ENCODE measurements at places on chromosomes 5 and 9.

DNA sequence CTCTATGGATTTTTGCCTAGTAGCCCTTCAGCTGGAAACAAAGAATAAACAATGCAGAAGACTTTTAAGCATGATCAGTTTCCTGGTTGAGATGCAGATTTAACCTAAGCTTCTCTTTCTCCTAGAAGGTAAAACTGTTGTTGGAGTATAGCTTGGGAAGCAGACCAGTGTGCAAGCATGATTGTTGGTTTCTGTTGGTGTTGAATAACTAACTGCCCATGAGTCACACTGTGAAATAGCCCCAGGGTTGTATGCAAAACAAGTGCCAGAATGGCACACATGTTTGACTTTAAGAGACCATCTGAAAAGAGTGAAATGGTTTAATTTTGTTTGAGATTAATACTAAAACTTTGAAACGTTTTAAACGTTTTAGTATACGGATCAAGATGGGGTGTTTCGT lies 227.1 kb downstream of the ARHGEF28 start:
- peak; percentile 65 for DNase-seq

- no peak for DNase-seq
Observed at GRCh38 chr9:97983589-97984187, 547 bp downstream of the ANP32B start.

GRCh38 chr5:96023518-96023917 lies 61.9 kb upstream of the ELL2 start:
- peak; percentile 51 for DNase-seq

- DNase-seq, result no peak
Observed at GRCh38 chr9:34252016-34252415, 73.2 kb downstream of the UBAP1 start.

- no peak for DNase-seq
Observed at GRCh38 chr5:140292212-140293036, 10.5 kb downstream of the PFDN1 start.

GRCh38 chr5:55498457-55498856 lies 36.3 kb downstream of the PLPP1 start:
- DNase-seq, result no peak

- no peak for DNase-seq
Observed at GRCh38 chr5:177605078-177605477, 5.1 kb downstream of the B4GALT7 start.

GRCh38 chr5:72649449-72649848 lies 142.2 kb upstream of the ZNF366 start:
- DNase-seq, result no peak

DNA sequence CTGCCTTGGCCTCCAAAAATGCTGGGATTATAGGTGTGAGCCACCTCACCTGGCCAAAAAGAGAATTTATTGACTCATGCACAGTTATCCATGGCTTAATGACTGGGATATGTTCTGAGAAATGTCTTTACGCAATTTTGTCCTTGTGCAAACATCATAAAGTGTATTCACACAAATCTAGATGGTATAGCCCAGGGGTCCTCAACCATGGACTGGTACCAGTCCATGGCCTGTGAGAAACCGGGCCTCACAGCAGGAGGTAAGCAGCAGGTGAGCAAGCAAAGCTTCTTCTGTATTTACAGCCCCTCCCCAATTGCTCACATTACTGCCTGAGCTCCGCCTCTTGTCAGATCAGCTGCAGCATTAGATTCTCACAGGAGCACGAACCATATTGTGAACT lies 12.4 kb upstream of the SIL1 start:
- no peak for DNase-seq

DNA sequence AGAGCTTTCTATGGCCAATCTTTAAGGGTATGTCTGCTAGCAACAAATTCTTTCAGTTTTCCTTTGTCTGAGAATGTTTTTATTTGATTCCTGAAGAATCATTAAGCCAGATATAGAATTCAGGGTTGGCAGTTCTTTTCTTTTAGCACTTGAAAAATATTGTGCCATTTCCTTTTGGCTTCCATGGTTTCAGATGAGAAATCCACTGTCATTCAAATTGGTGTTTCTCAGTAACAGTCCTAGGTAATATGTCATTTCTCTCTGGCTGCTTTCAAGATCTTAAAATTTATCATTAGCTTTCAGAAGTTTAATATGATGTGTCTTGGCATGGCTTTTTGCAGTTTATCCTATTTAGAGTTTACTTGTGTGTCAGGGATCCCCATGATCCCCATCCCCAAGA lies 67.7 kb downstream of the TEX10 start:
- no peak for DNase-seq

DNA sequence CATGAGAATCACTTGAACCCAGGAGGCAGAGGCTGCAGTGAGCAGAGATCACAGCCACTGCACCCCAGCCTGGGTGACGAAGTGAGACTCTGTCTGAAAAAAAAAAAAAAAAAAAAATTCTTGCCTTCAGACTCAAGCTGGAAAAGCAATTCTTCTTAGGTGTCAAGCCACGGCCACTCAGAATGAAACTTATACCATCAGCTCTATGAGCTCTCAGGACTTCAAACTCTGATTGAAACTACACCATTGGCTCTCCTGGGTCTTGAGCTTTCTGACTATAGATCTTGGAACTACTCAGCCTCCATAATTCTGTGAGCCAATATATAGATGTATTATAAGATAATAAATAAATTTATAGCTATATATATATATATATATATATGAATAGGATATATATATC lies 12.9 kb upstream of the FGF10 start:
- no peak for DNase-seq

DNA sequence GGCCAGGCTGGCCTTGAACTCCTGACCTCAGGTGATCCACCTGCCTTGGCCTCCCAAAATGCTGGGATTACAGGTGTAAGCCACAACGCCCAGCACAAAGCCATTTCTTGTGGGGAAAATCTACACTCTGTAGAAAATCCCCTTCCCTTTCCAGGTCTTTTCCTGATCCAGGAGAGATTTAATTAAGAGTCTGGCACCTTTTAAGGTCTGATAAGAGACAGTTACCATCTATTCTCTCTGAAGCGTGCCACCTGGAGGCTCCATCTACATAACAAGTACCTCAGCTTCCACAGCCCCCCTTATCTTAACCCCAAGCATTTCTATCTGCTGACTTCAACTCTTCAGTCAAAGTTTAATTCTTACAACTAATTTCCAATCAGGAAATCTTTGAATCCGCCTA lies 71.4 kb upstream of the CDK20 start:
- no peak for DNase-seq

DNA sequence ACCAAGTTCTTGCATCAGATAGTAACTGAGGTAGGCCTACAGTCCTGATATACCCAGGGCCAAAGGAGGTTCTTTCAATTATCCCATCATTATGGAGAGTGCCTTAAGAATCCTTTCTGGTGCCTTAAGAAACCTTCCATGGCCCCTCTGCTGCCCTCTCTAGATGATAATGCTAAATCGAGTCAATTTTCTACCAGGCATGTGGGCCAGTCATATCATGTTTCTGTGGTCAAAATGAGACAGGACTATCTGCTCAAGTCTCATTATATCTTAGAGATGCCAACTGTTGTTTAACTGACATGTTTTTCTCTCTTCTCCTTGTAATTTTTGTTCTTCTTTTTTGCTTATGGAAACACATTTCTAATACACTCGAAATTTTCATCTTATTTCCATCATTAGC lies 127.6 kb downstream of the EDIL3 start:
- no peak for DNase-seq

GRCh38 chr5:12876541-12877298 lies 972.5 kb upstream of the CTNND2 start:
- DNase-seq, result no peak

DNA sequence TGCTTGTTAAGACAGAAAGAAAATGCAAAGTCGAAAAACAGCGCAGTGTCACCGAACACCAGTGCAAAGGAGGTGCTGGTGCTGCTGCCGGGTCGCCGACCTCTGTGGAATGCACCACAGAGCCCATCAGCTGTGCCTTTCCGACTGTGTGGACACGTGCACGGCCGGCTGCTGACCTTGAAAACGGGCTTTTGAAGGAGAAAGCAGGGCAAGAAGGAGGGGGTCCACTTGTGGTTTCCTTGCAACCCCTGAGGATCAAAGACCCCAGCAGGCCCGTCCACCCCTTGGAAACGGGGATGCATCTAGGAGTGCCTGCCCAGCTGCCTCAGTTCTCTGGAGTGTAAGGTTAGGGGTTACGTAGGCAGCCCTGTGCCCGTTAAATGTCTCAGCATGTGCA lies 6.2 kb upstream of the OLFM1 start:
- no peak for DNase-seq

GRCh38 chr9:120688758-120689157 lies 25.5 kb downstream of the MEGF9 start:
- no peak for DNase-seq

GRCh38 chr9:109914280-109915027 lies 134.5 kb downstream of the PALM2AKAP2 start:
- peak; percentile 85 for DNase-seq

DNA sequence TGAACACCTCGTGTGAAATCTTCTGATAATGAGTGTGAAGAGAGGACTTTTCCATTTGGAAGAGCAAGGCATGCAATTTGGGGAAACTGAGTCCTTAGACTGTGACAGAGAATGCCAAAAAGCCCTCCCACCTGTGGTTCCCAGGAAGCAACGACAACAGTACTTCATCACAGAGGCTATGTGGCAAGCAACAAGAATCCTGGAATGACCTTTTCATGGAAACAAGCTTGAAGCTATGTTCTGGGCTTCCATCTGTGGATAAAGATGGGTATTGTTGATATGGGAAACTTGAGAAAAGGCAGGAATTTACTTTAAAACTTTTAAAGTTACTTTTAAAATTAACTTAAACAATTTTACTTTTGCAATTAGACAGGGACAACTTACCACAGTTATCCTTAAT lies 131.2 kb upstream of the ANKH start:
- no peak for DNase-seq

DNA sequence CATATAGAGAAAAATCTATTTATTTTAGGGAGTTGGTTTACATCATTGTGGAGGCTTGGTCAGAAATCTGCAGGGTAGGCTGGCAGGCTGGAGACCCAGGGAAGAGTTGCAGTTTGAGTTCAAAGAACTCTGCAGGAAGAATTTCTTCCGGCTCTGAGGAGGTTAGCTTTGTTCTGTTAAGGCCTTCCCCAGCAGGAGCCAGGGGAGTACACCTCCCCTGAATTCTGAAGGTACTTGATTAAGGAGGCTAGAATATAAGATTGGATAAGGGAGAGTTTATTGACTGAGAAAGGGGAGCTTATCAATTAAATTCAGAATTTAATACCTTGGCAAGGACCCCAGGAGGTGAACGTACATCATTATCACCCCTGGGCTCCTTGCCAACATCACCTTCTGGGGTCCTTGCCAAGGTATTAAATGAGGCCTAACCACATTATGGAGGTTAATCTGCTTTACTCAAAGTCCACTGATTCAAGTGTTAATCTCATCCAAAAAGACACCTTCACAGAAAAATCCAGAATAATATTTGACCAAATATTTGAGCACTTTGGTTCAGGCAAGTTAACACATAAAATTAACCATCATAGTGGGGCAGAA lies 351.7 kb downstream of the CWC27 start:
- DNase-seq, result no peak

DNA sequence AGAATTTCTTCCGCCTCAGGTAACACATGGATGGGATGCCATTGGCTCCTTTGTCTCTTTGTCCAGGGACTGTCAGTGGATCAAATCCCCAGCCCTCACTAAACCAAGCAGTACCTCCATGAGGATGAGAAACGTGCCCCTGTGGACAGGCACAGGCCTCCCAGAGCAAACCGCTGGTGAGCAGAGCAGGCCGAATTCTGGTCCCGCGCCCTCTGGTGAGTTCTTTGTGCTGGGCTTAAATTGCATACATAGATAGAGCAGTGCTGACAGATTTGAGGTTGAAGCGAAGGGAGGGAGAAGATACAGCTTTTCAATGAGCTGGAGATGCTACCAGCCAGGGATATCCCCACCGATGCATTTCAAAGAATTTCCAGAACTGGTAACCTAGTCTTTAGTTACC lies 143.8 kb downstream of the HSD17B3 start:
- DNase-seq, result no peak

DNA sequence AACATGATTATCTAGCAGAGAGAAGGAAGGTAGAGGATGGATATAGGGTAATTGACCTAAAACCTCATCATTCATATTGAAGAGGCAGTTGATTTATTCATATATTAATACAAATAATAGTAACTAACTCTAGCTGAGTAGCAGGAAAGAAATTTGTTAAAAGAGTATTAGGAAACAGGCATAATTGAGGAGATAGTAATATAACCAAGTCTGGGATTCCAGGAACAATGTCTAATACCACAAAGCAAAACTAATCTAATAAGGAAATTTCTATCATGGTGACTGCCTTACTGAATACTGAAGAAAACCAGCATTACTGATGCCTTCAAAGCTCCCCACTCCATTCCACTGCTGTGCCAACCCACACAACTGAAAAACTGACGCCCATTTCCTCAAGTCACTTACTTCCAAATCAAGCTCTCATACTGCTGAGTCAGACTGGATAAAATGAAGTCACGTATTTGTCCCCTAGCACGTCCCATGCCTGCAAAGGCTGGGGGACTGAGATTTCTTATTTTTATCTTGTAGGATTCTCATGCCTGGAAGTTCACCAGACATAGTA lies 153.9 kb downstream of the SMC2 start:
- DNase-seq, result no peak

DNA sequence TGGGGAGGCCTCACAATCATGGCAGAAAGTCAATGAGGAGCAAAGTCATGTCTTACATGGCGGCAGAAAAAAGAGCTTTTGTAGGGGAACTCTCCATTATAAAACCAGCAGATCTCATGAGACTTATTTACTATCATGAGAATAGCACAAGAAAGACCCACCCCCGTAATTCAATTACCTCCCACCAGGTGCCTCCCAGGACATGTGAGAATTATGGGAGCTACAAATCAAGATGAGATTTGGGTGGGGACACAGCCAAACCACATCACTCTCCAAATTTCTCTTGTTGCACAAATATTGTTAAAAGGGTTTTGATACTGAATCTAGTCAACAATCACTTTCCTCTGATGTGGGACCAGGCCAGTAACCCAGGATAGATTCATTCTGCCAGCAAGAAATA lies 1176.1 kb downstream of the CDH9 start:
- DNase-seq, result no peak
